ENCODE measurements at places on chromosomes 4 and X.

DNA sequence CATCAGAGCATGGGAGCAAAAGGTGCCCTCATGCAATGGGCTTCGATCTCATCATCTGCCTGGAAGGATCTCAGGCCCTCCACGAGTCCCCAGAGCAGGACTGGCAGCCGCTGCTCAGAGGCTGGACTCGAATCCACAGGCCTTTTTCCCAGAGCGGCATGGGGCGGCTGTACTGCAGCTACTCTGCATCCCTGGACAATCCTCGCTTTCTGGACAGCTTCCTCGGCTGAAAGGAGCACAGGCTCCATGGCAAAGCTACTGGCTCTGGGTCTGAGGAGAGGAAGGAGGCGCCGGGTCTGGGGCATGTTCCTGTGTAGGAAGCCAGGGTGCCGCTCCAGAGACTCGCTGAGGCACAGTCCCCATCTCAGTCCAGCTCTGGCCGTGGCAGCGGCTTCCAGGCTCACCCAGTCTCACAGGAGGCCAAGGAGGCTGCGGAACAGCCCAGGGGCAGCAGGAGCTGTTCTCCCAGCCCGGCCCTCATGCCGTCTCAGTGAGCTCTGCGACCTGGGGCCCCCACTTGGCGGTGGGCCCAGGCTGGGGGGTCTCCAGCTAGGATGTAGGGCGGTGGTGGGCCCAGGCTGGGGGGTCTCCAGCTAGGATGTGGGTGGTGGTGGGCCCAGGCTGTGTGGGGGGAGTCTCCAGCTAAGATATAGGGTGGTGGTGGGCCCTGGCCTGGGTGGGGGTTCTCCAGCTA lies 2.7 kb upstream of the SPON2 start:
- no peak for DNase-seq

GRCh38 chr4:179803857-179804256 lies 2361.6 kb upstream of the AGA start:
- no peak for DNase-seq

DNA sequence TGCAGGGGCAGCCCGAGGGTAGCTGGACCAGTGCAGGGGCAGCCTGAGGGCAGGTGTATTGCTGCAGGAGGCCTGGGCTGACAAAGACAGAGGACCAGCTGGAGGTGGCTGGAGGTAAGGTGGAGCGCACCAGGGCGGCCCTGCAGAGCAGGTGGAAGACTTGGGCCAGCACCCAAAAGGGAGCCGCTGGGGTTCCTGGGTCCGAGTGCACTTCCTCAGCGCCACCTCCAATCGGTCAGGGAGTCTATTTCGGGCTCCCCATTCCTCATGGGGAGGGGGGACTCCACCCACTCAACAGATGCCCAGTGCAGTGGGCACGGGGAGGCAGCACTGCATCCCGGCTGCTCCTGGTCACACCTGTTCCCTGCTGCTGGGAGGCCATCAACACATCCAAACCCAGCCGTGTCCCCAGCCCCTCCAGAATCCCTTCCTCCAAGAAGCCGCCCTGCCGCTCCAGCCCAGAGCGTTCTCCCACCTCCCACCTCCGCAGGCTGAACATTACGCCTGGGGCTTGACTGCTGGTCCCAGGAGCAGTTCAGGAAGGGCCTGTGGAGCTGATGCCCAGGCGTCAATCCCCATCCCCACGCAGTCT lies 1.5 kb downstream of the LRPAP1 start:
- DNase-seq: peak; percentile 27

- no peak for DNase-seq
Measured at GRCh38 chr4:121517241-121517640, 136.4 kb upstream of the QRFPR start.

- no peak for DNase-seq
Measured at GRCh38 chr4:186082221-186082620, 13.3 kb downstream of the TLR3 start.

- DNase-seq: peak; percentile 62
Measured at GRCh38 chr4:52103319-52103718, 52.2 kb downstream of the SPATA18 start.

DNA sequence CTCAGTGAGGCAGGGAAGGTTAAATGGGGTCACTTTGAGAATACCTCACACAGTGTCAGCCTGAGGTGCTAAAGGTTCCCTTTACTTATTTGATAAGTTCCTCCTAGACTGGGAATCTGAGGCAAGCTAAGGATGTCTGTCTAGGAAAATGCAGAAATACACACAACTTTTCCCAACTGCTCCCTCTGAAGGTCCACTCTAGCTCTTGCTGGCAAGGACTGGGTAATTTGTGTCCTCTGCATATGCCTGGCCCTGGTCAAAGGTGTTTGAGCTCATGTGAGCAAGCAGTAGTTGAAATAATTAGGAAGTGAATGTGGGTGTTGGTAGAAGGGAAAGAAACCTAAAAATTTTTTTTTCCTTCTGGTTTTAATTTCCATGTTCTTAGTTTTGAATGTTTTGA lies 21.3 kb downstream of the TXLNG start:
- DNase-seq: no peak

GRCh38 chr4:181793096-181793495 lies 450.1 kb upstream of the TENM3 start:
- no peak for DNase-seq

DNA sequence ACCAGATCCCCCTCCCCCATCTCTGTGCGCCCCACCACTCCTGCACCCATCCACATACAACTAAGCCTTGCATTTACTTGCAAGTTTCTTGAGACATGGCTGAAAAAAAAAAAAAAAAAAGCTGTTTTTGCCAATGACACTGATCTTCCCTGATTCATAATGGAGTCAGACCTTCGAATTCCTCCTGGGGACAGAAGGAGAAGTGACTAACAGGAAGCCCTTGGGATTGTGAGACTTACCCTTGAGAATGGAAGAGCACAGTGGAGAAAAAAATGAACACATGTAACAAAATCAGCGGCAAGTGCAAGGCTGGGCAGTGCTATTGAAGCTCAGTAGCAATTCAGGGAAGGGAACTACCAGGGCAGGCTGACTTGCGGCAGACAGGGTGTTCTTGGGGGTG lies 288.4 kb downstream of the BCOR start:
- DNase-seq: no peak

DNA sequence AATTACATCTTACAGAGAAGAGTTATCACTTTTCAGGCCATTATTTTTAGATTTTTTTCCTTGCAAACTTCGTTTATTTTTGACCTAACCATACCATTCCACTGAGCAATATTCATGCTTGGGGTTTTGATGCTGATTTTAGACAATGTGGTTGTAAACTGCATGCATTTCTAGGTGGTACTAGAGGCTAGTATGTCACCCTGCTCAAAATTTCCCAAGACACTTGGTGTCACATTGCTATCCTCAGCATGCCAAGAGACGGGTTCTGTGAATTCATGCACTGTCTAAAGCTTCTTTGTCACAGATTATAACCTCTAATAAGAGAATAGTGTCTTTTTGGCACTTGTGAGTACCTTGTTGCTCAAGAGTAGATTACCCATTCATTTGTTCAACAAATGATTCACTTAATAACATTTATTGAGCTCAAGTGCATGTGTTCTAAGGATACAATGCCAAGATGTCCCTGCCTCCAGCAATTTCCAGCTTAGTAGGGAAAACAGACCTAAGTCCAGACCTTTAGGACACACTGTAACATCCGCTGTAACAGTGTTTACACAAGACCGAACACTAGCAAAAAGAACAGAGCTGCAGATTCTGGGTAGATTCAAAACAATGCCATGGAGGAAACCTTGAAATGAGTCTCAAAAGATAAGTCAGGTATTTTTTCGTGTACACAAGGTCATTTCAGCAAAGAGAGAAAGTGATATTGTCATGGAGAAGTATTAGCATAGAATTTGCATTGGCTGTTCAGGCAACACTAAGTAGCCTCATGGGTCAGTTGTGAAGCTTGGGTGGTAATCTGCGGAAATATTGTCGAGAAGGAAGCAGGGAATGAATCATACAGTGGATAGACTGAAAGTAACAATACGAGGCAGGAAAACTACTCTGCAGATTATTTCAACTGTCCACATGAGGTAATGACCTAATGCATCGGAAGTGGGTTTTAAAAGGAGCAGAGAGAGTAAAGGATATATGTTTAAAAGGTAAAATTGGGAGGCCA lies 515.1 kb upstream of the ZFP42 start:
- DNase-seq: peak; percentile 46

- no peak for DNase-seq
Measured at GRCh38 chr4:126976850-126977632, 655.7 kb upstream of the INTU start.

DNA sequence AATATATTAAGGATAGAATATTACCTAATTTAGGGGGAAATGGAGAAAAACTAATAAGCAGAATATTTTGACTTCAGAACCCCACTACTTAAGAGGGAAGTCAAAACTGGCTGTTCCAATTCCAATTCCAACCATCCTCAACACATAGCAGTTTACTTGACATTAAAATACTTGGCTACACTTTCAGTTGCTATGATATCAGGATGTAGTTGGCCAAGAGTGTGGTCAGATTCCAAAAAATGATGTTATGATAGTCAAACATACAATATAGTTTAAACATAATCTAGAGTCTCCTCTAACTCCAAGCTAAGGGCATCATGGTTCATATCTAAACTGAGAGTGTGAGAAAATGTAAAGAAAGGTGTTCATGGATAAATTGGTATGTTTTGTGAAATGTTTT lies 16.5 kb upstream of the SMIM14 start:
- no peak for DNase-seq

DNA sequence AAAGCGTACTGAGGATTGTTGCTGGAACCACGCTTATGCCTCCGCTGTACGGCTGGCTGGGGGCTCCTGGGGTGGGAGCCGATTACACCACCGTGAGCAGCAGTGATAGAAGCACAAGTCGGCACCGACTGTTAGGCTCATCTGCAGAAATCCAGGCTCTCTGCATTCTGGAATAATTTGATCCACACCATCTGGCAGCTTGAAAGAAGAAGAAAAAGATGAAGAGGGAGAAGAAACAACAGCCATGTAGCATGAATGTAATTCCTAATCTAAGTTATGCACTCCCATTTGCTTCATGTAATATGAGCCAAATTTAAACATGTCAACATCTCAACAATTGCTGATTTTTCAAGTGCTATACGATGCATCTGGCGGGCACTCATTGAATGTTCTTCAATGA lies 84.6 kb upstream of the DHX15 start:
- DNase-seq: no peak

GRCh38 chrX:13271511-13271910 lies 48.3 kb downstream of the ATXN3L start:
- DNase-seq: no peak

GRCh38 chr4:140756319-140757231 lies at the start of gene TBC1D9:
Gene TBC1D9, minus strand, starts transcription at chr4:140756385. Its CDS starts 340 bp downstream, at chr4:140756045.
- DNase-seq: peak; percentile 94

DNA sequence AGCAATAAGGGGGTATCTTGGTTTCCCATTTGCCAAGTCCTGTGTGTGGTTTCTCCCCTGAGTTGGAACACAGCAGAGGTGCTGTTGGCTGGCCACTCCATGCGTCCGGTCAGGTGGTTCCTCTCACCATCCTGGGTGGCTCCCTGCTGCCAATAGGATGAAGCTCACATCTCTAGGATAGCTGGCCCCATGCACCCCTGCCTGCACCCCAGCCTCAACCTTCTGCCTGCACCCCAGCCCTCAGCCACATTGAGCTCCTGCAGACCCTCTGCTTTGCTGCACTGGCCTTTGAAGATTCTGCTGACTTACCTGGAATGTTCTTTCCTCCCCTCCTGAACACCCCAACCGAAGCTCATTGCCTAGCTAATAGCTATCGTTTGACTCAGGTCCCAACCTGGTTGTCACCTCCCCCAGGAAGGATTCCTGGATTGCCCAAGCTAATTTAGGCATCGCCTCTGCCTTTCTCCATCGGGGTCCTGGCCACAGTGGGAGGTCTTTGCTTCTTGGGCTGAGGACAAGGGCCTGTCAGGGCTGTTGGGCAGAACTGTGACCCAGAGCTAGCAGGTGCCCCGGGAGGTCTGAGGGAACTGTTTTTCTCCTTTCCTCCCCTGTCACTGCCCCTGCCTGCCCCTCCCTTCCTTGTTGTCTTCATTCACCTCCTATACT lies 36.6 kb upstream of the GRPEL1 start:
- DNase-seq: no peak

DNA sequence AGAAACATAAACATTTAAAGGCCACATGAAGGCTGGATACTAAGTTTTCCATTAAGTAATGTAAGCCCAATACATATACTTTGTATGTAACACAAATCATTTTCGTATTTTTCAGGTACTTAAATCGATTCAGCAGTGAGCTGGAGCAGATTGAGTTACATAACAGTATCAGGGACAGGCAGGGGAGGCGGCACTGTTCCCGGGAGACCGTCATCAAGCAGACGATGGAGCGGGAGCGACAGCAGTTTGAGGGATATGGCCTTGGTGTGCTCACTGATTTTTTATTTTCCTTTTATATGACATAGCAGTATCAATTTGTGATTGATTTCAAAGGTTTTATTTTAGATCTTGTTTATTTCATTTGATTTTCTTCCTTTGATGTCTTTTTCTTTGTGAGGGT lies 20.7 kb downstream of the TMA16 start:
- no peak for DNase-seq

- DNase-seq: no peak
Measured at GRCh38 chrX:71109051-71109450, 2.3 kb downstream of the IL2RG start.

DNA sequence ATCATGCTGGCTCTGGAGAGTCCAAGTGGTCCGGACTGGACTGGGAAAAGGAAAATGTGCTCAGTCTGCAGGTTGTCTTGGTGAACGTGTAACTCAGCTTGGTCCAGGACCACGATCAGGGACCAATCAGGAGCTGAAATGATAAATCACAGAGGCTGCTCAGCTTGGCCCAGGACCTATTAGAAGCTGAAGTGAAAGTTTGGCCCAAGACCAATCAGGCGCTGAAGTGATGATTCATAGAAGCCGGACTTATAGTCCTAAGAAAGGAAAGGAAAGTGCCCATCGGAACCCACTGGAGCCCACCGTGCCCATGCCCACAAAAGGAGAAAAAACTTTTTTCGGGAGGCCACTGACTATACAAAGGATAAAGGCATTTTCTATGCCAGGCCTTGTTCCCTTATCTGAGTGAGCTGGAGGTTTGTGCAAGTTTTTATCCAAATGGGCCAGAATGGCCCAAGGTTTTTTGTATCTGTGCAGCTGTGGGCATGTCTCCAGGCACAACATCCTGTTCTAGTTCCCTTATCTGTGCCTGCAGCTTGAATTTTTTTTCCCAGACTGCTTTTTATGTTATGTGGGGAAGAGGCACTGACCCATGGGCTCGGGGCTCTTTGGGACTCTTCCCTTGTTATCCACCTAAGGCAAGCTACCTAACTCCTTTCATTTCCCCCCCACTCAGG lies 194.4 kb downstream of the FAM133A start:
- DNase-seq: no peak

DNA sequence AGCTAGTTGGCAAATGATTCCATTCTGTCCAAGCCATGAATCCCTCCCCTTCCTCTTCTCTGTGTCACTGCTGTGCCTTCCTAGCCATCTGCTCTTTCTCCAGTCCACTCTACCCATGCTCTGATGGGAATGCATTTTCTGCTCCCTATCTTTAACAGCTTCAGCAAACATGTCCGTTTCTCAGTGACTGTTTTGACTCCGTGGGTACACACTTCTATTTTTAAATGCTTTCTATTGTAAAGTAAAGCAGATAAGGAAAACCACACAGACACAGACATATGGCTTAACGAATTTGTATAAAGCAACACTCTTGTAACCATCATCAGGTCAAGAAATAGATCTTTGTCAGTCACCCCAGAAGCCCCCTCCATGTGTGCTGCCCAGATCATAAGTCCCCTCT lies 72.4 kb upstream of the KLHL13 start:
- DNase-seq: no peak

Measured in NCI-H526 (cell line).